ENCODE measurements at places on chromosomes 3 and 15.

DNA sequence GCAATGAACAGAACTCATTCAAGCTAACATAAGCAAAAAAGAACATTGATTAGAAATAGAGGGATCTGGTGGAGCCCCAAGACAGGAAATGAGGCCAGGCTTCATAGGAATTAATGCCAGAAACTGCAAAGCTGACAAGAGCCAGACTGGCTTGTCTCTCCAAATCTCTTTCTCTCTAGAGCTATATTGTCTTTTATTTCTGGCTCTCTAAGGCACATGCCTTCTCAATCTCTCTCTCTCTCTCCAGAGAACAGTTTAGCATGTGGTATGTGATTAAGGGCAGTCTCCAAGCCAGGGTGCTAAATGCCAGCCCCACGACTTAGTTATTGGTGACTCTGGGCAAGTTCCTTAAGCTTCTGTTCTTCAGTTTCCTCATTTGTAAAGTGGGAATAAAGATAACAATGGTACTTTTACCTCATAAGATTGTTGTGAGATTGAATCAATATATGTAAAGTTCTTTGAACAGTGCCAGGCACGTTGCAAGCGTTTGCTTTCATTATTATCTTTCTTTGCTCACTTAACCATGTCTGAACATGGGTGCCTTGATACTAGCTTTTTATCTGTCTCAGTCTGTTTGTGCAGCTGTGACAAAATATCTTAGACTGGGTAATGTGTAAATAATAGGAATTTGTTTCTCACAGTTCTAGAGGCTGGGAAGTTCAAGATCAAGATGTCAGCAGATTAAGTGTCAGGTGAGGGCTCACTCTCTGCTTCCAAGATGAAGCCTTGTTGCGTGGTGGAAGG lies 123.2 kb downstream of the BDH1 start:
- no peak for DNase-seq

DNA sequence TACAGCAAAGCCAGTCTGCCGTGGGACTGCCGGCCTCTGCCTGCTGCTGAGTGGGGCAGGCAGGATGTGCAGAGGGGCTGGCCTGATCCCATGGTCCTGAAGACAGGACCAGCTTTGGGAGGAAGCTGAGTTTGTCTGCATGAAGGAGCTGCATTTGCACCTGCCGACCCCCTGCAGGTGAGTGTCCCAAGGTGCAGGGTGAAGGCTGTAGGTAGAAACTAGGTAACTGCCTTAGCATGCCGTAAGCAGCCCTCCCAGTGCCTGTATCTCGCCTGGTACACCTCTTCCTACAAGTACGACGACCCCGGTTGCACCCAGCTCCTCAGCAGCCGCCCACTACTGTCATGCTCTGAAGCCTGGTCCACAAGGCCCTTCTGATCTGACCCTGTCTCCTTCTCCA lies 34.9 kb downstream of the AMOTL2 start:
- DNase-seq: no peak

- DNase-seq: peak; percentile 34
Measured at GRCh38 chr3:51982352-51982837, 940 bp upstream of the ACY1 start.

GRCh38 chr3:177613901-177614300 lies 416.6 kb upstream of the TBL1XR1 start:
- DNase-seq: no peak

GRCh38 chr3:156762631-156763185 lies 63.4 kb upstream of the LEKR1 start:
- no peak for DNase-seq

DNA sequence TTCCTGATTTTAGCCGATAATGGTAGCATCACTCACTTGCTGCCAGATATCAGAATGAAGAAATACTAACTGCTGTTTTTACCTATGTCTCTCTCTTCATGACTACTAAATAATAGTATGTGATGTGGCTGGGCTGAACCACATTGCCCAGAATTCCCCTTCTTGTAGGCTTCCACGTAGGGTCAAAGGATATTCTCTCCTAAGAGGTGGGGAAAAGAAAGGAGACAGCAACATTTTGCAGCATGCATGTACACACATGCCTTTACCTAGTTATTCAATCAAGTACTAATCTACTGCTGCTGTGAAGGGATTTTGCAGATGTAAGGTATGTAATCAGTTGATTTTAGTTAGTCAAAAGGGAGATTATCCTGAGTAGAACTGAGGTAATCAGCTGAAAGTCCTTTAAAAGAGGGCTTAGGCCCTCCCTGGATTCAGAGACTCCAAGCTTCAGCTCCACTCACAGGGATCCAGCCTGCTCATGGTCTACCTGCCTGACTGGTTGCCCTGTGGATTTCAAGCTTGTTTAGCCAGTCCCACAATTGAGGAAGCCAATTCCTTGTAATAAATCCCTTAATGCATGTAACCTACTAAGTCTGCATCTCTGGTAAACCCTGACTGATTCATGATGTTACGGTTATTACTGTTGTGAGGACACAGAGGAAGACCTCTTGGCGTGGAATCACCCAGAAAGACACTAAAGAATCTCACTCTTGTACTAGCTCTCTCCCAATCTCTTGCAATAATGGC lies 20.4 kb downstream of the PLD1 start:
- DNase-seq: no peak

GRCh38 chr3:24416224-24416623 lies 78.4 kb downstream of the THRB start:
- DNase-seq: no peak

DNA sequence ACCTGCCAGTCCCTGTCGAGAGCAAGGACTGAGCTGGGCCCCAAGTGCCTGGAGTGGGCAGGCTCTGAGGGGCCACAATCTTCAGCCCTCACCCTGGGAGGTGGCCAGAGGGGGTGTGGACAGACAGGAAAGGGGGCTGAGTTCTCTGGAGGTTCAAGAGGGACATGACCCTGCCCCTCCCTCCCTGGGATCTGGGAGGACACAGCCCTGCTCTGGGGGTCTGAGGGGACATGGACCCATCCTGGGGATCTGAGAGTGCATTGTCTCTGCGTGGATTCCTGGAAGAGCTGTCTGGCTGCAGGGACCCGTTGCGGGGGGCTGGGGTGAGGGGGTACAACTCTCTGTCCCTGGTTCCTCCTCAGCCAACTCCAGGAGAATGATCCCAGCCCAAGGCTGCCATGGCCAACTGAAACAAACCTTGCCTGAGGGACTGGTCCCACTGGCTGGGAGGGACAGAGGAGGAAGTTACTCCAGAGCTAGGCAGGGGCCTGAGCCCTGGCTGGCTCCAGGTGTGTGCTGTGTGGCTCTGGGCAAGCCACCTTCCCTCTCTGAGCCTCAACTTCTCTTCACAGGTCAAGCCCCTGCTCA lies 29.0 kb downstream of the PTH1R start:
- DNase-seq: no peak

DNA sequence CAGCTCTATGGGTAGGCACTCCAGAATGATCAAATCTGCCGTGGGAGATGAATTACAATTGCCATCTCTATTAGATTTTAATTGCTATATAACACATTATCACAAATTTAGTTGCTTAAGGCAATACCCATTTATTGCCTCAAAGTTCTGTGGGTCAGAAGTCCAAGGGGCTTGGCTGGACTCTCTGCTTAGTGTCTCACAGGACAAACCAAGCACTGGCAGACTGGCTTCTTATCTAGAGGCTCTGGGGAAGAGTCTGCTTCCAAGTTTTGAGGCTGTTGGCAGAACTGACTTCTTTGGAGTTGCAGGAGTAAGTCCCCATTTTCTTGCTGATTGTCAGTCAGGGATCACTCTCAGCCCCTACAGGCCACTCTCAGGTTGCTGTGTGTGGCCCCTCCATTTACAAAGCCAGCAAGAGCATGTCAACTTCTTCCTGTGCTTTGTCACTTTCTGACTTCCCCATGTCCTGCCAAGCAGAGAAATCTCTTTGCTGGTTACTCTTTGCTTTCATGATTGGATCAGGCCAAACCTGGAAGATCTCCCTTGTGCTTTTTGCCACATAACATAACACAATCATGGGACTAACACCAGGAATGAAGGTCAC lies 93.5 kb upstream of the PRICKLE2 start:
- DNase-seq: no peak

- no peak for DNase-seq
Measured at GRCh38 chr3:172125053-172125452, 85.7 kb downstream of the FNDC3B start.

DNA sequence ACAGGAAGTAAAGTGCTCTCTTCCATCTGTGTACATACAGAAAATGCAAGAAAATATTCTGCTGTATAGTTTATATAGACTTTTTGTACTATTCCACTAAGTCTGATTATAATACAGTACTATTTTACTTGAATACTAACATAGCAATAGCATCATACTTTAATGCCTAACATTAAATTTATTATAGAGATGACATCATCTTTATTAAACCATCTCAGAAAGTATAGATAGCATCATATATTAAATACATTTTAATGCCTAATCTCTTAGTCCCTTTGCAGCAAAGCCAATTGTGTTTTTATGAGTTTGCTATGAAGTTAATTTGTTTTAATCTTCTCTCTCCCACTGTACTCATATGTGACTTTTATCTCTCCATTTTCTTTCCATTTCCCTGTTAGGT lies 39.7 kb upstream of the ZDHHC23 start:
- no peak for DNase-seq

- DNase-seq: no peak
Measured at GRCh38 chr3:50171540-50172301, 16.6 kb downstream of the SEMA3F start.

- DNase-seq: no peak
Measured at GRCh38 chr15:23869396-23869795, 182.3 kb upstream of the NDN start.

DNA sequence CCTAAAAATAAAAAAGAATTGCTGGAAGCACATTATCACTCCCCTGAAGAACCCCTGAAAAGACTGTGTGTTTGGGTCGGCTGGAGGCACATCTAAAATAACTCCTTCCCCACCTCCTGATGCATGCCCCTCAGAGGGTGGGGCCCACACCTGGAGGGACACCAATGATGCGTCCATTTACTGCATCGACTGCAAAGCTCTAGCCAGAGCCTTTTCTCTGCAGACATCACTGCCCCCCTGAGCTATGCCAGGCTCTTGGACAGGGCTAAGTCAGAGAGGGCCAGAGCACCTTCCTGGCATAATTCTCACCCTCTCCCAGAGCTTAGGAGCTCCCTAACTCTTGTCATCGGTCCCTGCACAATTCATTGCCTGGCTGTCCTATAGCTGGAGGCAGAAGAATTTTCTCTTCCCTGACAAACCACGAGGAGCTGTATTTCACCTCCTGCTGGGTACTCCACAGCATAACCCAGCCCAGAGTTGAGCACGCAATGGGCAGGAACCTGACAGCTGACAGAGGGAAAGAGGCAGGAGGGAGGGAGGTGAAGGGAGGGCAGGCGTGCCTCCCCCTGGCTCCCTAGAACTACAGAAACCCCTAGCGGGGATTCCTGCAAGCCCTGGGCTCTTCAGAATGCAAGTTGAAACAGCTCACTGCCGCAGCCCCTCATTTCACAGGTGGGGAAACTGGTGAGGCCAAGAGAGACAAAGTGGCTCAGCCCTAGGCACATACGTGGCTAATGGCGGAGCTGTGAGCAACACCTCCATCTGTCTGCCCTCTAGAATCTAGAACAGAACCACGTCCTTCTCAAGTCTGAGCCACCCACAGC lies 46.6 kb downstream of the XXYLT1 start:
- no peak for DNase-seq

All from stimulated activated CD4-positive, alpha-beta T cell treated with anti-CD3 and anti-CD28 coated beads, Interleukin-4, amount 100 ng/mL, for 24 hours (primary cell).